ENCODE measurements at places on chromosomes 12 and 14.
A peak's percentile ranks its signal among the peaks of the same experiment; 100 is the strongest.

DNA sequence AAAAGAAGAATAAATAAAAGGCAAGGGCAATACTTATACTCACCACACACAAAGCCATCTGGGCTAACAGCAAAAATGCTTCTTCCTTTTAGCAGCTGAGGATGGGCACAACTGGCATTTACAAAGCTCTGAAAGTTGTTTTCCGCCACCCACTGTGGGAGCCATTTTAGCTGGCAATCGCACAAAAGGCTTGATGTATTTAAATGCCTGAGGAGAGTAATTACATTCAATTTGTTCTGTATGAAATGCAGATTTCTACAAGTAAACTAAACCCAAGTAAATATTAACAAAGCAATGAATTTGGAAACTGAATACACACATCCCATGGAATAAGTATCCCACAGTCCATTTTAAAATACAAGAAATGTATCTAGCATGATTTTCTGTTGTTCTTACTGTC lies 37.5 kb downstream of the LRIG3 start:
- H3K36me3 ChIP-seq, result no peaks in the 10 kb centered on the region
- H3K27ac ChIP-seq, result no peak overlapping the region
- H3K27me3 ChIP-seq, result no peaks in the 10 kb centered on the region
- H3K4me1 ChIP-seq, result peaks cover 6% of the 10 kb centered on the region

DNA sequence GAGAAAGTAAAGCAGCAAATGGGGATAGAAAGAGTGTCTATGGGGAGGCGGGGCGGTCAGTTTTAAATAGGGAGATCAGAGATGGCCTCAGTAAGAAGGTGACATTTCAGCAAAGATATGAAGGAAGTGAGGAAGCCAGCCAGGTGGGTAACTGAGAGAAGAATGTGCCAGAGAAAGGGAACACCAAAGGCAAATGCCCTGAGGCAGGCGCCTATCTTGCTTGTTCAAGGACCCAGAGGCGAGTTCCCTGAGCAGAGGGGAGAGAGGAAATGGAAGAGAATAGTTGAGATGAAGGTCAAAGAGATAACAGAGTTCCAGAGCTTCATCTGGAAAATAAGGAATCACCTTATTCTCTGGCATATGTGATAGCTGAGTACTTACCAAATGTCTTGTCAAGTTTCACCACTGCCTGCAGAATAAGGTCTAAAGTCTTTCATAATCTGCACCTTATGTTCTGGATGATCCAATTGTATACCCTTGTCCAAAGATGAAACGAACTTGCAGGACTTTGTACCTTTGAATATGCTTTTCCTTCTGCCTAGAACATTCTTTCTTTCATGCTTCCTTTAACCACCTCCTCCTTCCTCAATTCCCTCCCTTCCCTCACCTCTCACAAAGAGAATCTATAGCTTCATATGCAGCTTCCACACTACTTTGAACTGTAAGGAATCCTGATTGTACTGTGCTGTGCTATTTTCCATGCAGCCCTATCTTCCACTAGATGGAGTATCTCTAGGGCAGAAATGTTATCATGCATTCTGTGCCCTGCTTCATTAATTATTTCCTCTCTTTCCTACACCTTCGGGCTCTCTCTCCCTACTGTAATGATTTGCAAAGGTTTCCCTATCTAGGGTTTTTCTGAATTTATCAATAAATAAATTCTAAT lies 38.5 kb downstream of the GNPTAB start:
- no peak overlapping the region for H3K4me3 ChIP-seq
- H3K4me1 ChIP-seq, result peaks cover 4% of the 10 kb centered on the region
- no peaks in the 10 kb centered on the region for H3K36me3 ChIP-seq
- H3K27ac ChIP-seq, result no peak overlapping the region

GRCh38 chr14:83709116-83709515 lies 1820.8 kb upstream of the FLRT2 start:
- no peaks in the 10 kb centered on the region for H3K4me1 ChIP-seq
- no peaks in the 10 kb centered on the region for H3K27me3 ChIP-seq
- H3K4me3 ChIP-seq, result no peak overlapping the region
- no peaks in the 10 kb centered on the region for H3K36me3 ChIP-seq

DNA sequence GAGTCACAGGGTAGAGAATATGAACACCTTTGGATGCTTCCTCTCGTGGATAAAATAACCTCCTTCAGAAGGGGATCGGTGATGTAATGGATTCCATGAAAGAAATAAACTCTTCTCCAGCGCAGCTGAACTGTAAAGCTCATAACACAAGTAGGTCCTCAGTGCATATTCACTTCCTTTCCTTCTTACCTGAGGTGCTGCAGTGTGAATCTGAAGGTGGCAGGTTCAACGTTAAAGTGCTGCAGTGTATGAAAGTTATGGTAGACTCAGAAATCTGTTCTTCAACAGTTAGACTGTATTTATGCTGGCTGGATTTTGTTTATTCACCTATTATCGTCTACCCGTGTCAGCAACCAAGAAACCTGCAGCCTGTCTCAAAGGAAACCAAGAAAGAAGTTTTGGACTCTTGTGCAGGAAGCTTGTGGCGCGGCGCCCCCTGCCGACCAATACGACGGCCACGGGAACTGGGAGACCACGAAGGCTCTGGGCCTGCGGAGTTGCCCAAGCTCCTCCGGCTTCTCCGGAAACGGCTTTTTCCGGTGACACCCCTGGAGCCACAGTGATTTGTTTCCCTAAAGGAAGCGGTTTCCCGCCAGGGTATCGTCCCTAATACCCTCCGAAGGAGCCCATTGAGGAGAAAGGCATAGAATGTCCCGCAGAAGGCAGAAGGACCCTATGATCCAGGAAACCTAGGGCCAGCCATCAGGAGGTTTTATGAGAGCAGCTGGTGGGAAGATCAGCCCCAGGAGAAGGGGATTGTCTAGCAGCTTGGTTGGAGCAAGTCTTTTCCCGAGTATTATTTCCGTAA lies 17.6 kb upstream of the RNASE3 start:
- H3K27ac ChIP-seq, result no peak overlapping the region
- H3K27me3 ChIP-seq, result no peaks in the 10 kb centered on the region
- H3K4me3 ChIP-seq, result peak overlapping the region; percentile 35

DNA sequence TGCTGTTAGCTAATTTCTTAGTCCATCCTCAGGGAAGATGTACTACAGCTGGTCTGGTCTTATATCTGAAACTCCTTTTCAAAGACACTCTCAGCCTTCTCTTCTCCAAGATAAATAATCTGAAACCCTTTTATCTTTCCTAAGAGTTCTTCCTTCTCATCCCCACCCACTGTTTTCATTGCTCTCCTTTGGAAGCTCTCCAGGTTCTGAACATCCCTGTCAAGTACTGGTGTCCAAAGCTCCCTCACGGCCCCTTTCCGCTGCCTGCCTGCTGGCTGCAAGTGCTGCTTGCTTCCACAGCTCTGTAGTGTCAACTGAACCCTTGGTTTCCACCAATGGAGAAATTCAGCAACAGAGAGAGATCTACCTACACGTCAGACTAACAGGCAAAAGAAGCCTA lies 6.6 kb upstream of the SLC6A13 start:
- no peak overlapping the region for H3K27ac ChIP-seq
- peaks cover 16% of the 10 kb centered on the region for H3K4me1 ChIP-seq
- no peak overlapping the region for H3K4me3 ChIP-seq
- no peak for DNase-seq
- H3K27me3 ChIP-seq, result no peaks in the 10 kb centered on the region
- no peaks in the 10 kb centered on the region for H3K36me3 ChIP-seq

GRCh38 chr12:103768467-103769123 lies 72.4 kb downstream of the NT5DC3 start:
- H3K27ac ChIP-seq, result no peak overlapping the region
- H3K36me3 ChIP-seq, result no peaks in the 10 kb centered on the region
- peaks cover 12% of the 10 kb centered on the region for H3K4me1 ChIP-seq
- no peak overlapping the region for H3K4me3 ChIP-seq
- DNase-seq, result no peak

DNA sequence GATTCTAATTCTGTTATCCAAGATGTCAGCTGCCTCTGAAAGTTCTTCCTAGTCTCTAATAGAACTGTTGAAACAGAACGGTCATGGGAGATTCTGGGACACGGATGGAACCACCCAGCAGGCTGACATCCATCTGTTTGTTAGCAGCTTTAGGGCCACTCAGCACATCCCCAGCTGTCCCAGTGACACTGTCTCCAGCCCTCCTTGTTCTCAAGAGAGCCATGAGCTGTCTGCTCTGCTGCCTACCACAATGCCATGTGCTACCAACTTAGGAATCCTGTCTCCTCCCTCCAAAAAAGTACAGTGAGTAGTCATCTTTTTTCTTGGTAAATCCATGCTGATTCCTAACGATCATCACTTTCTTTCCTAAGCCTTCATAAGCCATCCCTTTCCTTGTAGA lies 130.5 kb downstream of the ZFP36L1 start:
- no peaks in the 10 kb centered on the region for H3K27me3 ChIP-seq
- H3K27ac ChIP-seq, result no peak overlapping the region
- peaks cover 22% of the 10 kb centered on the region for H3K4me1 ChIP-seq
- H3K36me3 ChIP-seq, result no peaks in the 10 kb centered on the region

- H3K4me3 ChIP-seq, result no peak overlapping the region
- H3K4me1 ChIP-seq, result peaks cover 3% of the 10 kb centered on the region
- no peaks in the 10 kb centered on the region for H3K27me3 ChIP-seq
- H3K36me3 ChIP-seq, result no peaks in the 10 kb centered on the region
- DNase-seq, result no peak
- H3K27ac ChIP-seq, result no peak overlapping the region
Observed at GRCh38 chr12:93722835-93723567, 45.8 kb downstream of the CRADD start.

DNA sequence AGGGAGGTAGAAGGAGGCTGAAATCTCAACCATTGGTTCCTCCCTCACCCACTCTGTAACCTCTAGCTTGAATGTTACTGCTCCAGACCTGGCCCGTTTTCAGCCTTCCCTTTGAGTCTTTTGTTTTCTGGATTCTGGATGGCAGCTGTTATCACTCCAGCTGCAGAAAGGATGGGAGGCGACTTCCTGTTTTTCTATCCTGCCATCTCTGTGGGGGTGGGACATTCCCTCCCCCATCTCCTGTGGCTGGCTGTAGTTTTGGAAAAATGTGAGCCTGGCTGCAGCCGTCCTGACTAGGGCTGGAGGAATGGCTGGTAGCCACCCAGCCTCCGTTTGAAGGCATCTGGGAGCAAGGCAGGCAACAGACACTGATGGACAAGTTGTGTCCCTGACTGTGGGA lies 2.9 kb upstream of the PPFIBP1 start:
- H3K4me3 ChIP-seq, result no peak overlapping the region
- no peaks in the 10 kb centered on the region for H3K27me3 ChIP-seq
- no peak overlapping the region for H3K27ac ChIP-seq
- H3K36me3 ChIP-seq, result no peaks in the 10 kb centered on the region
- H3K4me1 ChIP-seq, result peaks cover 9% of the 10 kb centered on the region

GRCh38 chr14:42541535-42542001 lies 934.9 kb downstream of the LRFN5 start:
- no peaks in the 10 kb centered on the region for H3K36me3 ChIP-seq
- H3K27me3 ChIP-seq, result no peaks in the 10 kb centered on the region
- H3K27ac ChIP-seq, result no peak overlapping the region
- DNase-seq, result no peak
- no peaks in the 10 kb centered on the region for H3K4me1 ChIP-seq

GRCh38 chr12:102879144-102879763 lies 37.8 kb downstream of the PAH start:
- H3K27ac ChIP-seq, result no peak overlapping the region
- H3K36me3 ChIP-seq, result no peaks in the 10 kb centered on the region
- no peaks in the 10 kb centered on the region for H3K27me3 ChIP-seq
- no peak overlapping the region for H3K4me3 ChIP-seq
- H3K4me1 ChIP-seq, result no peaks in the 10 kb centered on the region

DNA sequence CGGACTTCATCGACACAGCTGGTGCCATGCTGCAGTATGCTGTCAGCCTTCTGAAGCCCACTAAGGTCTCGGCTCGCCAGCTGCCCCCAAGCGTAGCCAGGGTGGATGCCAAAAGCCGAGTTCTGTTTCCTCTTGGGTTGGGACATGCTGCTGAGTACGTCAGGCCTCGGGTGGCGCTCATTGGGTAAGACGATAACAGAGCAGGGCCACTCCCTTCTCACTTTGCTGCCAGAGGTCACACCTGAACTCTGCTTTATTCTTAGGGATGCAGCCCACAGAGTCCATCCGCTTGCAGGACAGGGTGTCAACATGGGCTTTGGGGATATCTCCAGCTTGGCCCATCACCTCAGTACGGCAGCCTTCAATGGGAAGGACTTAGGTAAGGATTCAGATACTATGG lies 11.1 kb downstream of the COQ6 start:
- DNase-seq, result no peak
- H3K27ac ChIP-seq, result no peak overlapping the region
- peaks cover 28% of the 10 kb centered on the region for H3K36me3 ChIP-seq
- no peaks in the 10 kb centered on the region for H3K27me3 ChIP-seq
- H3K4me3 ChIP-seq, result no peak overlapping the region
- no peaks in the 10 kb centered on the region for H3K4me1 ChIP-seq

DNA sequence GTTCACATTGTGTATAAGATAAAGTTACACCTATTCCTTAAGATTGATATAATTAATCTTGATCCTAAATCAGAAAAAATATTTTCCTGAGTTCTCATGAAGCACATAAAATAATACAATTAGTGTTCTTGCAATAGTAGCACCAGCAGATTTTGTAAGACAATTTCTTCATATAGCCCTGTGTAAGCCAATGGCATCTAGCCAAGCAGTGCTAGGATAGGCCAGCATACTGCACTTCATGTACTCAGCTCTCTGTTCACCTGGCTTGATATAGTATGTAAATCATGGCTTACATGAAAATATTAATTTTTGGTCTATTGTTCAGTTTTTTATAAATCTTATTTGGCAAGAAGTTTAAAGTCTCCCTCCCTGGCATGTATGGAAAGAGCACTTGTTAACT lies 1.9 kb downstream of the KLRF2 start:
- H3K27ac ChIP-seq, result no peak overlapping the region
- H3K36me3 ChIP-seq, result no peaks in the 10 kb centered on the region
- no peaks in the 10 kb centered on the region for H3K4me1 ChIP-seq
- DNase-seq, result no peak
- no peaks in the 10 kb centered on the region for H3K27me3 ChIP-seq

- H3K27me3 ChIP-seq, result no peaks in the 10 kb centered on the region
- H3K4me3 ChIP-seq, result no peak overlapping the region
- DNase-seq, result no peak
- no peaks in the 10 kb centered on the region for H3K36me3 ChIP-seq
- H3K4me1 ChIP-seq, result no peaks in the 10 kb centered on the region
Observed at GRCh38 chr12:80807640-80808288, 91.1 kb downstream of the MYF5 start.

- H3K27ac ChIP-seq, result no peak overlapping the region
- H3K36me3 ChIP-seq, result no peaks in the 10 kb centered on the region
- no peak for DNase-seq
- no peak overlapping the region for H3K4me3 ChIP-seq
- no peaks in the 10 kb centered on the region for H3K4me1 ChIP-seq
Observed at GRCh38 chr12:132211816-132212215, 67.6 kb downstream of the NOC4L start.

- no peak overlapping the region for H3K4me3 ChIP-seq
- no peaks in the 10 kb centered on the region for H3K27me3 ChIP-seq
- no peaks in the 10 kb centered on the region for H3K36me3 ChIP-seq
- DNase-seq, result no peak
Observed at GRCh38 chr14:85263916-85264675, 265.8 kb upstream of the FLRT2 start.

DNA sequence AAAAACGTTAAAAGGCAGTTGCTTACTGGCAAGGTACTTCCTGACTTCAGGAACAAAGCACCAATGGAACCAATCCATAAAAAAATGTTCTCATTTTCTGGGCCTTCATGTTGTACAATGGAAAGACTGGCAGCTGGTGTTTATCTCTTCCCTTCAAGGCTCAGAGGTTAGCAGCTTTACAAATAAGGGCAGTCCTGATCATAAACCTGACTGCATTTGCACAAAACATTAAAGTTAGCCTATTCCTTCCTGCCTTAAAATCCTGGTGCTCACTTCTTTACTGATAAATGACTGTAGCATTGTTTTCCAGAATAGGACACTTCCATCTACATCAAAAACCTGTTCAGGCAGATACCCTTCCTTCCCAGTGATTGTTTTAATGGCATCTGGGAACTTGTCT lies 19.2 kb downstream of the IL26 start:
- no peak overlapping the region for H3K4me3 ChIP-seq
- H3K4me1 ChIP-seq, result no peaks in the 10 kb centered on the region
- no peaks in the 10 kb centered on the region for H3K36me3 ChIP-seq
- H3K27me3 ChIP-seq, result no peaks in the 10 kb centered on the region

All from heart left ventricle (tissue), 16 donors.